ENCODE measurements at places on chromosomes 1 and 21. TPM values are rescaled to one million over a fixed set of nuclear protein-coding genes. Genes with fewer than 3 reads are reported as not detected.

Gene SLC19A2
- 3.8 TPM for total RNA-seq

Gene LIN28A
- not detected for total RNA-seq

GRCh38 chr1:36425791-36426190 is 24.5 kb downstream of the OSCP1 start:
- DNase-seq, result no peak

DNA sequence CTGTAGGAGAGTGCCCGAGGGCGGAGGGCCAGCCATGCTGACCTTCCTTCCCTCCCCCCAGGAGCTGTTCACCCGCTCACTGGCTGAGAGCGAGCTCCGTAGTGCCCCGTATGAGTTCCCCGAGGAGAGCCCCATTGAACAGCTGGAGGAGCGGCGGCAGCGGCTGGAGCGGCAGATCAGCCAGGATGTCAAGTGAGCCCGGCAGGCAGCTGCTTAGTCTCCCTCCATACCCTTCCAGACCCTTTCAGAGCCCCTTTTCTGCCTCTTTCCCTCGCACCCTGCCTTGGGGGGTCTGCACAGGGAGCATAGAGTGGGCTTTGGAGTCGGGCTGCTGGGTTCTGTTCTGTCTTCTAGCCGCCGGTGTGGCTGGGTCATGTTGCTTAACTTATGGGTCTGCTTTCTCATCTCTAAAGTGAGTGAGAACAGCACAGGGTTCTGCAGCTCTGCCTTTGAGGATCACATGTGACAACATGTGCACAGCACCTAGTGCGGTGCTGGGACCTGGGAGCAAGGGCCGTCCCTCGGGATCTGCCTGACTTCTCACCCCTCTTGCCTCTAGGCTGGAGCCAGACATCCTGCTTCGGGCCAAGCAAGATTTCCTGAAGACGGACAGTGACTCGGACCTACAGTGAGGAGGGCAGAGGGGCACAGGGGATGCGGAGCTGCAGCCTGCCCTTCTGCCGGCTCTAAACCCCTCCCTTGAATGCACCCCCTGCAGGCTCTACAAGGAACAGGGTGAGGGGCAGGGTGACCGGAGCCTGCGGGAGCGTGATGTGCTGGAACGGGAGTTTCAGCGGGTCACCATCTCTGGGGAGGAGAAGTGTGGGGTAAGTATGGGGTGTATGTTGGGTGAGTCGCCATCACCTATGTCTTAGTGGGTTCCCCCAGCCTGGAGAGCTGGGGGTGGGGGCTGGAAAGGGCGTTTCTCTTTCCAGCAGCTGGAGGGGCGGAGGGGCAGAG is 6.2 kb downstream of the AMPD2 start:
- no peak for DNase-seq

DNA sequence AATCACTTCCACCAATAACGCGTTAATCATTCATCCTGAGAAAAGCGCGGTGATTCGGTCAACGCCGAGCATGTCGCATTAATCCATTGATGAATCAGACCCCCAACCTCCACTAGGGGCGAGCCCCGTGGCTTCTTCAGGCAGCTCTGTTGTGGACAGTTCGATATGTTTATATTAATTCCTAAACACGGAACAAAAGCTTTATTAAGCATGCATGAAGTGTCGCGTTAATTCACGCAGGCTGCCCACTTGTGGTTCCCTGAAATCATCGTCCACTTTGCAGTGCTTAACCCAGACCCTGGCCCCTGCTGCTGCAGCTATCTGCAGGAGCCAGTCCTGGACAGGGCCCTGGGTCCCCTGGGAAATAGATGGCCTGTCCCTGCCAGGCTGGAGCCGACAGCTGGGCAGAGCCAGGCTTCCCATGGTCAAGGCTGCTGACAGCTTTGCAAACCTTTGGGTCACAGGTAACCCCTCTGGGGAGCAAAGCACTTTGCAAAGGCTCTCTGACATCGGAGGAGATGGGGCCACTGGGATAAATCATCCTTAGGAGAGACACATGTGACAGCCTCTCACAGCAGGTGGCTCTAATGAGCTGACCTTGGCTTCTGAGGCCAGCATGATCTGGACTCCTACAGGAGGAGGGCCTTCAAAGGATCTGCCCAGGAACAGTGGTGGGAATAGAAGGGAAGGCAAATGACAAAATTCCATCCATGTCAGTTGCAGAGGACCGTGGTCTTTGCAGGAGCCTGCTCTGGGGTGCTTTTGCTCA is 137.0 kb upstream of the AJAP1 start:
- DNase-seq, result no peak

- DNase-seq, result no peak
These were observed 175.4 kb upstream of the GORAB start for GRCh38 chr1:170356585-170356984.

Data from chondrocyte (in vitro differentiated cells).